ENCODE measurements at places on chromosomes 6 and 20.

- no peak for ATAC-seq
These were observed 191.3 kb upstream of the ARG1 start for GRCh38 chr6:131381709-131382093.

- peak; percentile 95 for ATAC-seq
These were observed at the start of gene NFKBIE for GRCh38 chr6:44265007-44265721. NFKBIE (minus strand) TSS chr6:44265551; CDS start chr6:44265346, 205 bp downstream.

GRCh38 chr20:50850721-50851286 is 55.9 kb downstream of the BCAS4 start:
- no peak for ATAC-seq

DNA sequence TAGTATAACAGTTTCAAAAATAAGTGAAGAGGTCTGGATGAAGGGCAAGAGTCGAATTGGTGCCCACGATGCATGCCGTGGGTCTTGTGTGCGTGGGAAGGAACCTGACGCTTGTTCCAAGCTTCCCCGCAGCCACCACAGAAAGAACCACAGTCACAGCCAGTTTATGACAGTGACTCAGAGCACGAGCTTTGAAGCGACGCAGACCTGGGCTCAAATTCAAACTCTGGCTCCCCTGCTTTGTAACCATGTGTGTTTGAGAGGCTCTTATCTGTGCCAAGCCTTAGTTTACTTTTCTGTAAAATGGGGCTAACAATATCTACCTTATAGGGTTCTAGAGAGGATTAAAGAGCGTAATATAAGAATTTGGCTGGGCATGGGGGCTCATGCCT is 65.5 kb downstream of the SYNJ2 start:
- ATAC-seq, result no peak

GRCh38 chr20:50431066-50431450 is 79.1 kb upstream of the PTPN1 start:
- no peak for ATAC-seq

GRCh38 chr6:15936503-15936902 is 192.4 kb upstream of the MYLIP start:
- no peak for ATAC-seq

DNA sequence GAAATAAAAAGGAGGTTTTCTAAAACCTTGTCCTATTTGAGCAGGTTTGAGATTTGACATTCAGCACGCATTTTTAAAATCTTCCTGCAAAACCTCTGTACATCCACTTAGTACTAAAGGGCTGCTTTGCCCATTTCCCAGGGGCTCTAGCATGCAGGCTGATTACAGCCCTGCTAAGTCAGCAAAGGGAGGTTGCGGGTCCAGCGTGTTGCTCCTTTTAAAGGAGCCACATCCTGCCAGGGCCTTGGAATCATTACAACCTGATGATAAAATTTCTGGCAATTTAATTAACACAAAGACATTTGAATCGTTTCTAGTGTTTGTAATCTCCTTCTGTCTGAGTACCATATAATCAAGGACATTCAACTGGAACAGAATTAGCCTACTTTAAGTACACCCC is 455.1 kb upstream of the CITED2 start:
- ATAC-seq, result no peak

- no peak for ATAC-seq
These were observed 22.9 kb downstream of the RUNX2 start for GRCh38 chr6:45351076-45351475.

Measured in gastroesophageal sphincter (tissue), 4 donors.